ENCODE measurements at places on chromosomes 11 and 22.

- no peak for DNase-seq
Observed at GRCh38 chr22:48197189-48197690, 1434.8 kb downstream of the TBC1D22A start.

- DNase-seq = no peak
Observed at GRCh38 chr11:620935-621814, 3.6 kb downstream of the CDHR5 start.

DNA sequence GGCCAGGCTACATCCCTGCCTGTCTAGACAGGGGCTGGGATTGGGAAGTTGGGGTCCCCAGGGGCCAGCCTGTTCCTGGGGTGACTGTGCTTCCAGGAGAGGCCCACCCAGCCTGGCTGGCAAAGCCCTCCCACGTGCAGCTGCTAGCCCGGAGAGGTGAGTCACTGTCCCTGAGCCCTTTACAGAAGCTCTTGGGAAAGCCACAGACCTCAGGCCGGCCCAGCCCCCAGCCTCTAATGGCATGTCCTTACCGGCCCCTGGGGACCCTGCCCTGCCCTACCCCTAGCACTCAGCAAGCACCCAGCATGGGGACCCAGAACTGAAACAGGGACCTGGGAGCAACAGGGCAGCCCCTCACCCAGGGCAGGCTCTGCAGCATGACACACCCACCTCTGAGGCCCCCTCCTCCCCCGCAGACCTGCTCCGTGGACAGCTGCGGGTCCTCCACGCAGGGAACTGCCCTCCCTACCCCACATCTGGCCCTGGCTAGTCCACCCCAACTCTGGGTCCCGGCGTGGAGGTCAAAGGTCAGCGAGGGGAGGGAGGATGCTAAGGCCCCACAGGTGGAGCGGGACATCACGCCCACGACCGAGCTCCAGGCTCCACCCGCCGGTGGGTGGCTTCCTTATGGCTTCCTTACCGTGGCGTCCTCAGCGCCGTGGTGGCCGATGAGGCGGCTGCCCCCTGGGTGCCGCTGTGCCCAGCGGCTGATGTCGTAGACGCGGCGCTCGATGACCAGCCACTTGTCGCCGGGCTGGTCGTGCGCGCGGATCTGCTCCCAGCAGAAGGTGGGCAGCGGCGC lies 615 bp downstream of the FADS3 start:
- DNase-seq = no peak

DNA sequence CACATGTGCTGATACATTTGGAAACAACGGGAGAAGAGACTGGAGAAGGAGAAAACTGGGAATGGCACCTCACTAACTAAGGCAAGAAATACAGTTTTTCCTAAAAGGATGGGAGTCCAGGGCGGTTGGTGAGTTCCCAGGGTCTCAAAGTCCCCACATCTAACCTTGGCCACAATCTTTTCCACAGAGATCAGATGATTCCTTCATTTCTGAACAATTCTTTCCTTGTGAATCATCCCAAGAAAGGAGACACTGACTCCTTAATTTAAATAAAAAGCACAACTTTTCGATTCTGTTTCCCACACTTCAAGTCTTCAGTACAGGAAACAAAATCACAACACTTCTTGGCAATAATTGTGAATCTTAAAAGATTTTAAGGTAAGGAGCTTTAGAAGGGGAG lies 384.7 kb downstream of the DCDC1 start:
- no peak for DNase-seq

DNA sequence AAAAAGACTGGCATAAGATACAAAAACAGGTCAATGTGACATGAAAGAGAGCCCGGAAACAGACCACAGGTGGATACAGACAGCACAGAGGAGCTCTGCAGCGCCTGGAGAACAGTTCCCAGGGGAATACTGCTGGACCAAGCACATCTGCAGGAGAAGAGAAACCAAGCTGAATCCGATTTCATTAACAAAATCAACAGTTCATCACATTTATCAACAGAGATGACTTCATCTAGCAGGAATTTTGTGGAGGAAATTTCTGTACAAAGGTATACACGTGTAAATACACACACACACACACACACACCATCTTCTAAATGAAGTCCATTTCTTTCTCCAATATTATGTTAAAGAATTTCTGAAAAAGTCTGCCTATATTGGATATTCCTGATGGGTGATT lies 17.1 kb downstream of the YPEL1 start:
- no peak for DNase-seq

DNA sequence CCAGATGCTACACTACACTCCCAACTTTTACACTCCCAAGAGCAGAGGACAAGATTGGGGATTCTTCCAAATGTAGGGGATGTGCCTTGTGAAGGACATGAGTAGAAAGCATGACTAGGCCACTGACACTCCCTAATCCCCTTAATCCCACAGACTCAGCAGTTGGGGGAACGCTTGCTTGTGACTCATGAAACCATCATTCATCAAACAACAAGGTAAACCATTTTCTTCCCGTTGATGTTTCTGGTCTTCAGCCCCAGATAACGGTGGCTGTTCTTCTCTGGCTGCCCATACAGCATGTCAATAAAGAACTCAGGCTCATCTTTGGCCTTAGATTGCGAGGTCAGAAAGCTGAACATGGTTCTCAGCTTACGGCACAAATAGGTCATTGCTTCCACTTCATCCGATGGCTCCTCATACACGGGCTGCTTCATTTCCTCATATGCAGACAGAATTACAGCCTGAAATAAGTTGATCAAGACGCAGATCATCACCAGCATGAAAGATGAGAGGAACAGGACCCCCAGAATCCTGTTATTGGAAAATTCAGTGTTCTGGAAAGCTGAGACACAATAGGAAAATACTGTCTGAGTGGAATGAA lies 6.4 kb upstream of the CDPF1 start:
- no peak for DNase-seq

- no peak for DNase-seq
Observed at GRCh38 chr11:69209421-69210309, 53.9 kb downstream of the SMIM38 start.

DNA sequence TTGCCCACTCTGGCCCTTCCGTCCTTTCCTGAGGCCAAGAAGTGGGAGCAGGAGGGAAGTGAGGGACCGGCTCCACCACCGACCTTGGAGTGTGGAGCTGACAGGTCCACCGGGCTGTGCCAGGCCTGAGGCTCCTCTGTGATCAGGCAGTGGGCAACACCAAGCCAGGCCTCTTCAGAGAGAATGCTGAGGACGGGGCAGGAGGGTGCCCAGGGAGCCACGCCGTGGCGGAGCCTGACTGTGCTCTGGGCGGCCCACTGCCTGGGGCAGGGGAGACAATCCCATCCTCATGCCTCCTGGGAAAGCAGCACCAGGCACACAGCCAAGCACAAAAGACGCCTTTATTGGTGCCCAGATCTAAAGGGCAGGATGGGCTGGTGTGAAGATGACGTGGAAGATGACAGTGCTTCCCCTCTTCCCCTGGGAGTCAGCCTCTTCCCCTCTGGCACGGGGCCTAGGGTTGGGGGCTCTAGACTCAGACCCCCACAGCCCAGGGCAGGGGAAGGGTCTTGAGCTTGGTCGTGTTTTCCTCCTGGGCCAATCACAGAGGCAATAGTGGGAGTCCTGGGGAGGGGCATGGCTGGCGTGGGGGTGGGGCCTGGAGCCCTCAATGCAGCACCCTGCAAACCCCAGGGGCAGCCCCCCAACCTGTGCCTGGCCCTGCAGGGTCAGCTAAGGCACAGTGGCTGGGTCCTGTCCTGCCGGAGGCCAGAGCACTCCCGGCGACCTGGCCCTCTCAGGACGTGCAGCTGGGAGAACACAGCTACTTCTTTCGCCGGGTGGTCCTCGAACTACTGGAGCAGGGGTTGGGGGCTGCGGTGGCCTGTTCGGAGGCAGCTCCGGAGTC lies 4.7 kb downstream of the LMF2 start:
- no peak for DNase-seq

DNA sequence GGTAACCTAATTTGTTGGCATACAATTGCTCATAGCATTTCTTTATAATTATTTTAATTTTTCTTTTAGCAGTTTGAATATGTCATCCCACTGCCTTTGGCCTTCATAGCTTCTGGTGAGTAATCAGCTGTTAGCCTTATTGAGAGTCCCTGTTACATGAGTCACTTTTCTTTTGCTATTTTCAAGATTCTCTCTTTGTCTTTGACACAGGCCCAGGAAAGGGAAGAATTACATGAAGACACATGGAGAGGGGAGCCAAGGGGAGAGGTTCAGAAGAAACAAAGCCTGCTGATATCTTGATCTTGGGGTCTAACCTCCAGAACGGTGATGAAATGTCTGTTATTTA lies 418.2 kb downstream of the METTL15 start:
- DNase-seq = no peak

DNA sequence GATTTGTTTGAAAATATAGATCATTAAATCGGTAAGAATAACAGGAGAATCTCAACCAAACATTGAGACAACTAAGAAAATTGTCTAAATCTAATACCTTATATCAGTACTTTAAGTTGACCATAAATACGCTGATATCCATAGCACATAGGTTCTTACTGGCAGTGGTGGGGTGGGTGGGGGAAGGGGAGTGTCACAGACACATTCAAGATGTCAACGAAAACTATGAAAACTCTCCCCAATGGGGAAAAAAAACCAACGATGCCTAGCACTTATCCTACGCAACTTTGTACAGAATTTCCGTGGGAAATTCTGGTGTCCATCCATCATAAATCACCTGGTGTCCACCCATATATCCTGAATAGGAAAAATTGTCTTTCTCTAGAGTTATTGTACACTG lies 6.2 kb downstream of the GRAP2 start:
- DNase-seq = no peak

- DNase-seq = no peak
Observed at GRCh38 chr11:131041331-131042040, 125.2 kb upstream of the SNX19 start.

- DNase-seq = no peak
Observed at GRCh38 chr11:10544491-10545465, 3.8 kb upstream of the RNF141 start.

DNA sequence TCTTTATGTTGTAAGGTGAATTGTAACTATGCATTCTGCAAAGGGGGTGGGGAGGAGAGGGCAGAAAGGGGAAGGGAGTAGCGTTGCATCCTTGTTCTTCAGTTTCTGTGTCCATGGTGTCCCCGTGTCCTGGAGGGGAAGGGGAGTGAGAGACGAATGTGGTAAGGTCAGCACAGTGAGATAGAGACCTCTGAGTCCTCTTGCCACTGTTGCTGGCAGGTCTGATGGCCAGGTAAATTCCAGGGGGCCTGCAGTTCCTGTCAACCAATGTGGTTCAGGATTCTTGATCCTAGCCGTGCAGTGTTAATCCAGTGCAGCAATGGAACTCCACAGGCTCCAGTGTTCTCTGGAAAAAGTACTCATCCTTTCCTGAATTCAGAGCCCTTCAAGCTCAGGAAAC lies 14.6 kb upstream of the ADSL start:
- no peak for DNase-seq

- no peak for DNase-seq
Observed at GRCh38 chr11:77205467-77206263, 77.6 kb downstream of the MYO7A start.

DNA sequence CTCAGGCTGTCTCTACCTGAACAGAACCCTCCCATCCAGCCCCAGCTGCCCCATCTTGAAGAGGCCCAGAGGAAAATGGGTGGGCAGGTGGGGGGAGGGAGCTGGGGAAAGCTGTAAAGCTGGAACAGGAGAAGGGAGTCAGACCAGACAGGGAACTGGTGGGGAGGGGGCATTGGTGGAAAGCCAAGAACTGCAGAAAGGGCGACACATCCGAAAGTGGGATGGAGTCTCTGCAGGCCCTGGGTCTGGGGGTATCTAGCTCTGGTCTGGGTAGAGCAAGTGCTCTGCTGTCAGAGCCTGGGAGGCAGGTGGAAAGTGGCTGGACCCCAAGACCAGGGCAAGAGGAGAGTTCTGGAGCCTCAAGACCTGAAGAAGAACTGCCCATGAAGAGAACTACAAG lies 7.7 kb downstream of the TMPRSS13 start:
- no peak for DNase-seq

DNA sequence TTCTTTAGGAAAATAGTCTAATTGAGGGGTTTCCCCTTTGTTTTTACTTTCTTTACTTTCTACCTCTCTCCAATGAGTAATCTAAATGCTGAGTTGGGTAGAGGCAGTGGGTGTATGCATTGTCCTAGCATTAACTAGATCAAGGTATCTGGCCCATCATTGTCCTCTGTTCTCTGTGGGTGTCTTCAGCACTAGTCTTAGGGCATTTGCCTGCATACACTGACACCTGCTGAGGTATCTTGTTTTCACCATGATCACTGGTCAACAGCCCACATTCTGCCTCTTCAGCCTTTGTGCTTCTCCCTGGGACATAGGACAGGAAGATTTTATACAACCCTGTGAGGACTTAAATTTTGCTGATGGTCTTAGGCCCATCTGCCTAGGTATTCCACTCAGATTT lies 371.1 kb downstream of the RAB38 start:
- no peak for DNase-seq

GRCh38 chr11:109547356-109548027 lies 125.5 kb downstream of the C11orf87 start:
- DNase-seq = no peak
